Inflammatory macrophage treated with lipopolysaccharide for 4 hours (primary cell): ENCODE measurements at places on chromosomes 2 and 18.

GRCh38 chr2:7722212-7722910 lies 805.1 kb downstream of the RNF144A start:
- no peak for DNase-seq

GRCh38 chr2:108968619-108969018 lies 20.4 kb downstream of the EDAR start:
- DNase-seq, result no peak

GRCh38 chr18:21040466-21040865 lies 71.1 kb downstream of the ROCK1 start:
- no peak for DNase-seq

DNA sequence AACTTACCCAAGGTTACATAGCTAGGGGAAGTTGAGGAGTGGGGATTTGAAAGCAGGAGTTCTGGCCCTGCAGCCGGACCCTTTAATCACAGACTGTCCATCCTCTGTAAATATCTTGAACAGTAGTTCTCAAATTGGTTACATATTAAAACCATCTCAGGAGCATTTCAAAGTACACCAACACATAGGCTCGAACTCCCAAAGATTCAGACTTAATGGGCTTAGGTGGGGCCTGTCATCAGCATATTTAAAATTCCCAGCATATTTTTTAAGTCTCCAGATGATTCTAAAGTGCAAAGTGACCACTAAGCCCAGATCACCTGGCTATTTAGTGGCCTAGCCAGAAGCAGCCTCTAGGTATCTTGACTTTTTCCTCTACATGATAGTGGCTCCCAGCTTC lies 192.2 kb downstream of the ZNF385B start:
- no peak for DNase-seq

GRCh38 chr2:163800951-163801381 lies 65.2 kb upstream of the FIGN start:
- DNase-seq, result no peak

DNA sequence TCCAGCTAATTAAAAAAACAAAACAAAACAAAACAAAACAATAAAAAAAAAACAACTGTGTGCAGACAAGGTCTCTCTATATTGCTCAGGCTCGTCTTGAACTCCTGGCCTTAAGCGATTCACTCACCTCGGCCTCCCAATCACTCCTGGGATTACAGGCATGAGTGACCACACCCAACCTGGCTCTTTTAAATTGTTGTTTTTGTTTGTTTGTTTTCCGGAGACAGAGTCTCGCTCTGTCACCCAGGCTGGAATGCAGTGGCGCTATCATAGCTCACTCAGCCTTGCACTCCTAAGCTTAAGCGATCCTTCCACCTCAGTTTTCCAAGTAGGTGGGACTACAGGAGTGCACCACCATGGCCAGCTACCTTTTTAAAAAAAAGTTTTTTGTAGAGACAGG lies 201.6 kb downstream of the EN1 start:
- DNase-seq, result no peak

- no peak for DNase-seq
Measured at GRCh38 chr2:170505631-170506275, 209.4 kb upstream of the SP5 start.

DNA sequence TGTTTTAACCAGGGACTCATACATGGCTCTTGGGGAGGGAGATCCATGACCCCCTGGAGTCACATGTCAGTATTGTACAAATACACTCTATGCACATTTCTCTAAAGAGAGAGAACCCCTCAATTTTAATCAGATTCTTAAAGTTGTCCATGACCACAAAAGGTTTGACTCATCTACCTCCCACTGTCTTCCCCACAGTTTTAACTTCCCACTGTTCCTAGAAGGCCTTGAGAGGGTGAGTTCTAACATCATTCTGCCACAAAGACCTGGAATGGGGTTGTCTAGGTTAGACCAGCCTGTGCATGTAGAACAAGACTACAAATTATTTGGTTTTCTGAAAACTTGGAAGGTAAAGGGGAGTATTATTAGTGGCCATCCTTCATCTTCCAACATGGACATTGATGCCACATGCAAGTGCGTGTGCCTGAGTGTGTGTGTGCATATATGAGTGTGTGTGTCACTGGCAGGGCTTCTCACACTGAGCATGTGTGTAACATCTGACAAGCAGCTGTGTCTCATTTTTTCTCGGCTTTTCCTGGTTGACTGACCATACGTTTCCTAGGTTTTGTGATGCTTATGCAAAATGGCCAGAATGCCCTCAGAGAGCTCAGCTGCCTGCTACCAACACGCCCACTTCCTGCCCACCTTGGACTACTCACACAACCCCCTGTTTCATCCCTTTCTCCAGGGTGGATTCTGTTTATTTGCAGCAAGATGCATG lies 94.6 kb upstream of the LGALSL start:
- DNase-seq, result peak; percentile 37

DNA sequence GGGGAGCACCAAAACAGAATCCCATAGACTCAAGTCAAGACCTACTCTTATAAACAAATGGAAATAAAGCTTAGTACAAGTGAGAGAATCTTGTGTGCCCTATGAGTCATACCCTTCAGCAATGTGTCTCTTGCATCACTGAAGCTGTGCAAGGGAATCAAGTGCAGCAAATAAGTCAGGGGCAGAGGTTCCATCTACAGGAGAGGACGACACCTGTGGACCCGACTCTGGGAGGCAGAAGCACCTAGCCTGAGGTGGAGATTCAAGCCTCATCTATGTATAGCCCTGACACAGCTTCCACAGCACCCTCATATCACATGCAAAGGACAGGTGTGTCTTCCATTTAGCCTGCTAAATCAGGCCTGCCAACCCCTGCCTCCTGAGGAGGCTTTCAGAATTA lies 298.2 kb downstream of the CNTNAP5 start:
- no peak for DNase-seq

DNA sequence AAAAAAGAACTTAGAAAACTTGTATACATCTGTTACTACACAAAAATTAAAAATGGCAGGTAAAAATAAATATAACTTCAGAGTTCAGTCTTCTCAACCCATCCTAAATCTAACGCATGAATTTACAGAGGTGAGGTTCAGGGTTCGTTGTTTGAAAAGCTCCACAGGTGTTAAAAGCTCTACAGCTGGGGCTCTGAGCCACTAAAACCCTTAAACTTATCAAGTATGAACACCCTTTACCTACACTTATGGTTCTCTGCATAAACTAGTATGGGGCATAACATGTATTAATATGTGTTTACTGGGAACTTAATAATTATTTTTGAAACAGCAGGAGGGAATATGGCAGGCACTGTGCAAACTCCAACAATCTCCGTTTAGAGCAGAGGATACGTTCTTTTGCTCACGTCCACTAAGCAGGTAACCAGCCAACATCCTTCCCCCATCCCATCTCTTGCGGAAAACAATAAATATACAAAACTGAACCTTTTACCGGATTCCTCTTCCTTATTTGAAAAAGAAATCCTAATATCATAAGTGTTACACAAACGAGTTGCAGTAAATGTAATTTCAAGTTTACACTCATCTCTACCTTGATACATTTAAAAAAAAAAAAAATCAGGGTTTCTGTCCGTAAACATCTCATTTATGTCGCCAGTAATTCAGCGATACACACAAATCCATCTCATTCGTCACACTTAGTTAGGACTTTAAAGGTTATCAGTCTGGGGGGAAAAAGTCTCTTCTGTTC lies 1.3 kb downstream of the PIAS2 start:
- DNase-seq, result no peak

DNA sequence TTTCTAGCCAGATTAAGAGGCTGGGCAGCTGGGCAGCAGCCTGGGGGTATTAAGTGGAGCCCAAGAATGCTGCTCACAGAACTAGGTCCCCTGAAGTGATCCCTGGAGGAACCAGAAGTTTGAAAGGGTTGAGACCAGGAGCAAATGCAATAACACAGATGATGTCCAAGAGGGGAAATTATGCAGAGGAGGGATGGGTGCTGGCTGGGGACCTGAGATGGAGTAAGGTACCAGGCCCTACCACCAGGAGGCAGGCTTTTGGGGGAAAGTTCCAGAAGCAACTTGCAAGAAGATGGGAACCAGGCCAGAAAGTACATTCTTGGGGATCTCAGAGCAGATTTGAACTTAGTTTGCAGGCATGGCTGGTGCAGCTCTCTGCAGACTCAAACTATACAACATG lies 175.1 kb downstream of the NCK2 start:
- DNase-seq, result peak; percentile 11

GRCh38 chr18:48926420-48926857 lies 24.3 kb downstream of the SMAD7 start:
- no peak for DNase-seq

- DNase-seq, result no peak
Measured at GRCh38 chr2:70532244-70532935, 21.2 kb downstream of the TGFA start.

- DNase-seq, result no peak
Measured at GRCh38 chr2:156784020-156784701, 348.0 kb downstream of the GPD2 start.

DNA sequence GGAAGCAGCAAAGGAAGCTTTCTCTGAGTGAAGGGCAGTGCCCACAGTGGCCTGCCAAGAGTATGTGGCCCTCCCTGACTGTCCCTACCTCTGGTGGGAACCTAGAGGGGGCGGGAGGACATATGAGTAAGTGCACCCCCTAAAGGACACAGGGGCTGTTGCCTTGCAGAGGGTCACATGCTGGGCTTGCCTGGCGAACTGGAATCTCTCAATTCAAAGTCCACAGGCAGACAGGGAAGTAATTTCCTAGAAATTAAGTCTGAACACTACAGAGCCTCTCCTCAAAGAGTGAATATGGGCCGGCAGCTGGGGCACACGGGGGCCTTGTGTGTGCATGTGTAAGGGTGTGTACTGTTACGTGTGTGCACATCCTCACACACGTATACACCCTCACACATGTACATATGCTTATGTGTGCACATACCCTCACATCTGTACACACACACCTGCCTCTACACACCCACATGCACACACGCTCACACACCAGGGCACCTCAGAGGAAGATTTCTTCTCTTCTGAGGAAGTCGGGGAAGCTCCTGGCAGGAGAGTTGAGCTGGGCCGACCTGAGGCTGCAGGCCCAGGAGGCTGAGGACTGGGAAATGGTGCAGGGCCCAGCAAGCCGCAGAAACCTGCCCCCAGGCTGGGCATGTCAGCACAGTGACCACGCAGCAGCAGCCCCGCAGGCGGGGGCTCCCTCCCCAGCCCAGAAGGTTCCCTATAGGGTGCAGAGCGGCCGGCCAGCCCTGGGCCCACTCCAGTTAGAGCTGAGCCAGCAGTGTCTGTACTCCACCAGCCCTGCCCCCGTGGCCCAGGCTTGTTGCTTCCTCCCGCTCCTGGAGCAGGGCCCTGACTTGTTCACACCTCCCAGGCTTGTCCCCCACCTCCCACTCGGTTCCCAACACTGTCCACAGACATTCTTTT lies 77.4 kb upstream of the TAF1B start:
- peak; percentile 15 for DNase-seq

- peak; percentile 66 for DNase-seq
Measured at GRCh38 chr2:43637030-43637803, at the start of gene PLEKHH2. TSS of gene PLEKHH2 (plus strand) at chr2:43637260. CDS start at chr2:43644674, 7,414 bp downstream.

DNA sequence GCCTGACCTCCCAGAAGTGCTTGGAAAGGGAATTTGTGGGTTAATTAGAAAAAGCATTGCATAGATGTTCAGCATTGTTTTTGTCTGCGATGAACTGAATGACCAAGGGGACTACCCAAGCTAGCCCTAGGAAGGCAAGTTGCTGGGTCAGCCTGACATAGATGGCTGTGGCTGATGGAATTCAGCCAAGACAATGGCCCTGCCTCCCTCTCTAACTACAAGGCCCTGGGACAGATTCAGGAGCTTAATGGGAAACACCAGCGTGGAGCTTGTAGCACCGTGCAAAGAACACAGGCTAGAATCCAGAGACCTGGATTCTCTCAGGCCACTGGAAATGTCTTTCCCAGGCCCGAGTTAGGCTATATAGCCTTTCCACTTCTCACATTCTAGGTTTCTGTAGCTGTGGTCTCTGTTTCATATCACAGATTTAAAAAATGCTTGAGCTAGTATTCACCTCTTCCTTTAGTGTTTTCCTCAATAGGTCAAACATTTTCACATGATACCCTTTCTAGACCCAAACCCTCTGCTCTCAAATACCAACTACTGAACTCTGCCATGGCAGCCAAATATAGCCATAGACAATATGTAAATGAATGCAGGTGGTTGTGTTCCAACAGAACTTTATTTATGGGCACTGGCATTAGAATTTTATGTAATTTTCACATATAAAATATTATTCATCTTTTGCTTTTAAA lies 294.3 kb upstream of the MEX3C start:
- no peak for DNase-seq

DNA sequence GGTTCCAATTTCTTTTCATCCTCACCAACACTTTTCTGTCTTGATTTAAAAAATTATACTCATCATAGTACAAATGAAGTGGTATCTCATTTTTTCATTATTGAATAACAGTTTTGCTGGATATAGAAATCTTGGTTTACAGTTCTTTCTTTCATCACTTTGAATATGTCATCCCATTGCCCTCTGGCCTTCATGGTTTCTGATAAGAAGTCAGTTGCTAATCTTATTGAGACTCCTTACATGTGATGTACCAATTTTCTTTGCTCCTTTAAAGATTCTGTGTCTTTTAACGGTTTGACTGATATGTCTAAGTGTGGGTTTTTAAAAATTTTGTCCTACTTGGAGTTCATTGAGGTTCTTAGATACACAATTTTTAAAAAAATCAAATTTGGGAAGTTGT lies 35.0 kb downstream of the SLC3A1 start:
- no peak for DNase-seq

- DNase-seq, result no peak
Measured at GRCh38 chr2:203572316-203572715, 37.2 kb upstream of the RAPH1 start.

DNA sequence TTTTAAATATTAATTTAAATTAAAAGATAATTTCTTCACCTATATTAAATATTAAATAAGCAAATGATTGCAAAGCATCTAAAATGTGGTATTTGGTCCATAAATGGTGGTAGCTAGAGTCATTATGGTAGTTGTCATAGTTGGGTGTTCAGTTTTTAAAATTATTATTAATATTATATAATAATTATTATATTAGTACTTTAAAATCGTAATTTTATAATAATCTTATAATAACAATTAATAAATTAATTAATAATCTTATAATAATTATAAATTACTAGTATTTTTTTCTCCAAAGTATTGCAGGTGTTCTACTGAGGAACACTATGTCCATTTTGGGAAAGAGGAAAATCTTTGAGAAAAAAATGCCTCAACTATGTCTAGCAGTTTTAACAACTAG lies 835.5 kb upstream of the GCFC2 start:
- no peak for DNase-seq

- peak; percentile 95 for DNase-seq
Measured at GRCh38 chr2:121699421-121700333, 37.0 kb downstream of the NIFK start.

GRCh38 chr2:224776795-224777558 lies 60.8 kb upstream of the CCDC195 start:
- no peak for DNase-seq

DNA sequence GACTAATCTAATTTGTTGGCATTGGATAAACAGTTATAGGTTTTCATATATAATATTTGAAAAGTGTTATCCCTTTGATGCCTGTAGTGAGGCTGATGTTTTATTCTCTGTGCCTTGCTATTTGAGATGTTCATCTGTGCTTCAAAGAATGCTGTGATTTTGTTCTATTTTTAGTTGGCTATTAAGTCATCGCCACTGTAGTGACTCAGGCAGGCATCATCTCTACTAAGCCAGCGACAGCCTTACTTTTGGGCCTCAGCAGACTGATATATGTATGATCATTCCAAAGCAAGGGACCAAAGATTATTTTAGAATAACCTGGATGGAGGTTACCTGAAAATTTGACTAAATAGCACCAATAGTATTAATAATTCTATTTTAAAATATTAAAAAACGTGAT lies 1674.5 kb upstream of the NXPH2 start:
- DNase-seq, result no peak

GRCh38 chr18:75170022-75170789 lies 38.7 kb downstream of the PTGR3 start:
- DNase-seq, result no peak
